Stimulated activated CD4-positive, alpha-beta T cell treated with anti-CD3 and anti-CD28 coated beads, Interleukin-4, amount 100 ng/mL, for 24 hours (primary cell): ENCODE measurements at places on chromosomes 13 and 19.

GRCh38 chr19:48737360-48737998, 2.9 kb downstream of the RASIP1 start:
- DNase-seq: no peak

- no peak for DNase-seq
Observed at GRCh38 chr13:113088691-113089020, 16.9 kb upstream of the F7 start.

GRCh38 chr19:16516381-16516780, 20.2 kb downstream of the C19orf44 start:
- DNase-seq: no peak

GRCh38 chr13:112696869-112697465, 7.1 kb downstream of the ATP11A start:
- no peak for DNase-seq

GRCh38 chr13:67806796-67807195, 576.7 kb upstream of the PCDH9 start:
- DNase-seq: no peak

- no peak for DNase-seq
Observed at GRCh38 chr13:26688286-26688685, 72.3 kb downstream of the GPR12 start.

GRCh38 chr13:95588721-95589120, 36.2 kb downstream of the CLDN10 start:
- DNase-seq: no peak

- no peak for DNase-seq
Observed at GRCh38 chr13:58190577-58190976, 559.0 kb downstream of the PCDH17 start.

DNA sequence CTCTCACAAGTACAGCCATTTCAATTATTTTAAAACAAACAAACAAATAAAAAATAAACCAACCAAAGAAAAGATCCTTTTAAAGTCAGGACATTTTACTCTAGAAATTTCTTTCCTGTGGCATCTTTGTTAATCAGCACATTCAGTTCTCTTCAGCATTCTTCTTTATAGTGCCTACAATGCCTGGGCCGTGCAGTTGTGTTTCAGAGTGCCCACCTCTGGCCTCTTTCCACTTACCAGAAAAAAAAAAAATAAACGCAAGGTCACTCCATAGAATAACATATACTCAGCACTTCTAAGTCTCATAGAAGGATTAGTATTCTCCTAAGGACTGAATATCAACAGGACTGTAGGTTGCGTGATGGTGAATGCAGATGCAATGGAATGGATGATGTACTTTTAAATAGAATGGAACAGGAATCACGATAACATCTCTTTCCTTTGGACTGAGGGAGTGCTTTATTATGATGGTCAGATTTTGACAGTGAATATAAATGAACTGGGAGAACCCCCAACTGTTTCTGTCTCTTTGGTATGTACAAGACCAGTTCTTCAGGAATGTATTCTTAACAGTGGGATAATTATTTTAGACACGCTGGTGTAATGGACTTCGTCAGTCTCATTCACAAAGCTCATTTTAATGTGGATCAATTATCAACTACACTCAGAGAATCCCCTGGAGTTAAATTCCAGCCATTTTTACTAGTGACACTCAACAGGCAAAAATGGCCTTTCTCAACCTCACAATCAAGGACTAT, 125.0 kb upstream of the NBEA start:
- no peak for DNase-seq

- DNase-seq: peak; percentile 8
Observed at GRCh38 chr13:105410602-105411001, 1124.9 kb downstream of the EFNB2 start.

GRCh38 chr19:48844472-48844871, 8.2 kb upstream of the HSD17B14 start:
- no peak for DNase-seq

DNA sequence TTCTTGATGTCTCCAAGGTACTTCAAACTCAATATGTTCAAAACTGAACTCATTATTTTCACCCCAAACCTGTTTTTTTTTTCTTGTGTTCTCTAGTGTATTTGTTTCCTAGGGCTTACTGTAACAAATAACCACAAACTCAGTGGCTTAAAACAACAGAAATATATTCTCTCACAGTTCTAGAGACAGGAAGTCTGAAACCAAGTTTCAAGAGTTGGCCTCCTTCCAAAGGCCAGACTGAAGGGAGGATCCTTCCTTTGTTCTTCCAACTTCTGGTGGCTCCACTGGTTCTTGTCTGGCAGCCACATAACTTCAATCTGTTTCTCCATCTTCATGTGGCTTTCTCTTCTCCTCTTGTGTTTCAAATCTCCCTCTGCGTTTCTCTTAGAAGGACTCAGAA, 62.0 kb upstream of the PDCD5 start:
- DNase-seq: no peak

DNA sequence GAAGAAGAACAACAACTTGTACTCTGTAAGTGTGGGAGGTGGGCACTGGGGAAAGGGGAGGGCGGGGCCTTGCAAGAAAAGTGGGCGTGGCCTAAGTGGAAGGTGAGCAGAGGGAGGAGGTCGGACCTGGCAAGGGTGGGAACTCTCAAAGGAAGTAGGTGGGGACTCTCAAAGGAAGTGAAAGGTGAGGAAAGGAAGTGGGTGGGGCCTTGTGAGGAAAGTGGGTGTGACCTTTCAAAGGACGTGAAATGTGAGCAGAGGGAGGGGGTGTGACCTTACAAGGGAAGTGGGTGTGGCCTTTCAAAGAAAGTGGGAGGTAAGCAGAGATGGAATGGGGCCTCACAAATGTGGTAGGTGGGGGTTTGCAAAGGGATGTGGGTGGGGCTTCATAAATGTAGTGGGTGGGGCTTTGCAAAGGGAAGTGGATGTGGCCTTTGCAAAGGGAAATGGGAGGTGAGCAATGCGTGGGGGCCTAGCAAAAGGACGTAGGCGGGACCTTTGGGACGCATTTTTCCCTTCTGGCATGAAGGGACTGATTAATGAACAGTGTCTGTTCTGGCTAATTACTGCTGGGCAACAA, 25.9 kb downstream of the ACSBG2 start:
- DNase-seq: peak; percentile 13

GRCh38 chr13:110387451-110388107, 80.5 kb downstream of the COL4A2 start:
- no peak for DNase-seq

DNA sequence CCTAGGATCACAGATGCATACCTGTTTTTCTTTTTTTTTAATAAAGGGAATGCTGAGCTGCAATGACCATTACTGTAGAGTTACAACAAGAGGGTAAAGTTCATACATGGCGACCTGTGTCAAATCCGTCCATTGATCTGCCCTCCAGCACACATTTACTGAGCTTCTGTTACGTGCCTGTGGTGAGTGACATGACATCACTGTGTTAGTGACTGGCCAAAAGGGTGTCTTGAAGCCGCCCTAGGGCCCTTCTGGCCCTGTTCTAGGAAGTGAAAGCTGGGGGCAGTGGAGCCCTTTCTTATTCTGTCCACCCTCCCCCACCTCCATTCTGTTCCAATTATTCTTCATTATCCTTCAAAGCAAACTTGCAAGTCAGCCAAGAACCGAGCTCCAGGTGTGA, 66.3 kb downstream of the ZIC5 start:
- no peak for DNase-seq

DNA sequence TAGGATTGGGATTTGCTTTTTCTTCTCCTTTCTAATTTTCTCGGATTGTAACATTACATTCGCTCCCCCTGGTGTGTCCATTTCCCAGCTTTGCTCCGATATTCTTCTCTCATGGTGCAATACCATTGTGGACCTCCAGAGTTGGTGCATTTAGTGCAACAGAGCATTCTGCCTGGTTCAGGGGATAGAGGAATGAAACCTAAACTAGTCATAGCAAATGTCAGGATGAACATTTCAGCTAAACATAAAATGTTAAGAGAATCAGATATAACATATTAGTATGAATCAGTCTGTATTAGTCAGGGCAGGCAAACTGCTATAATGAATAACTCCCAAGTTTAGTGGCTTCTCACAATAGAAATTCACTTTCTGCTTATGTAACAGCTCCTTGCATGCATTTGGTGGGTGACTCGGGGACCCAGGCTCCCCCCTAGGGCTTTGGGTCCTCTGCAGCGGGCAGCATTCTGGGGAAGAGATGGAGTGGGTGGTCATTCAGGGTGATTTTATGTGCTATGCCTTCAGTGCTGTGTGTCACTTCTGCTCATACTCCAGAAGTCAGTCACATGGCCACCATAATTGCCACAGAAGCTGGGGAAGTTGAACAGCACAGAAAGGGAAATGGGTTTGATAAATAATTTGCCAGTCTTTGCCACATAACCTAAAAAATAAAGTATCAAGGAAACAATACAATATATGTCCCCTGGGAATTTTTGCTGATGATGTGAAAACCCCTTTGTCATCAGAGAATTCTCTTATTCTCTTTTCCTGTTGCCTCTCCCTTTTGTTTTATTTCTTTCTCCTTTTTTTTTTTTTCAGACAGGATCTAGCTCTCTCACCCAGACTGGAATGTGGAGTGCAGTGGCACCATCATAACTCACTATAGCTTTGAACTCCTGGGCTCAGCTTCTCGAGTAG, 111.0 kb downstream of the HSPH1 start:
- no peak for DNase-seq

- no peak for DNase-seq
Observed at GRCh38 chr19:15433519-15434069, 14.8 kb upstream of the AKAP8L start.

- DNase-seq: no peak
Observed at GRCh38 chr13:102721800-102722231, 27.0 kb upstream of the METTL21C start.

DNA sequence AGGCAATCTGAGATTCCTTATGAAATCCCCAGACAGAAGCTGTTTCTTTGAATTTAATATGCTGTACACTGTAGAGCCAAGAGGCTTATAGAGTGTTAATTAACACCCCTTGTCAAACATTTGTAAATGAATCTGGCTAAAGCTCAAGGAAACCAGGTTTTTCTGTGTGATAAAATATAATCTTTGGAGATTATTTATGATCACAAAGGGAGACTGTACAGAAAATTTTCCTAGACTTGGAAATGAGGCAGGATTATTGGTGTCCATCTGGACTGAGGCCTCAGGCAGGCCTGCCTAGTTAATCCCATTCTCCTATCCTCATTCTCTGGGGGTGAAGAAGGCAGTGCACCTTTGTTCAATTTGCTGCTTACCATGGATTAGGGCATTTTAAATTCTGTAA, 17.8 kb downstream of the KL start:
- DNase-seq: no peak

DNA sequence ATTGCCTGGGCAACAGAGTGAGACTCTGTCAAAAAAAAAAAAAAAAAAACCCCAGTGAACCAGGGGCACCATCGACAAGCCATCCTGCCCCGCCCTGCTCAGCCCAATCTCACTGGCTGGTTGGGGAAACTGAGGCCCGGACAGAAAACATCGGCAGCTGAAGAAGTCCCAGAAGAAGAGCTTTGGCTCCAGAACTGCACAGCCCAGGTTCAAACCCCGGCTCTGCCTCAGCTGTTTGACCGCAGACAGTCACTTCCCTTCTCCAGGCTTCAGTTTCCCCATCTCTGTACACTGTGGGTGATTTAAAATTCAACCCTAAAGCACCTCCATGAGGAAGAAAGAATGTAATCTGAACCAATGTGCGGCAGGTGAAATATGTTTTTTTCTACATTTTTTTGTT, 9.4 kb upstream of the SEMA6B start:
- no peak for DNase-seq

GRCh38 chr19:13015361-13016223, 20.3 kb downstream of the NFIX start:
- no peak for DNase-seq

- DNase-seq: no peak
Observed at GRCh38 chr13:45316338-45316737, 24.6 kb downstream of the TPT1 start.

GRCh38 chr19:33089010-33089409, 8.0 kb downstream of the GPATCH1 start:
- DNase-seq: no peak

DNA sequence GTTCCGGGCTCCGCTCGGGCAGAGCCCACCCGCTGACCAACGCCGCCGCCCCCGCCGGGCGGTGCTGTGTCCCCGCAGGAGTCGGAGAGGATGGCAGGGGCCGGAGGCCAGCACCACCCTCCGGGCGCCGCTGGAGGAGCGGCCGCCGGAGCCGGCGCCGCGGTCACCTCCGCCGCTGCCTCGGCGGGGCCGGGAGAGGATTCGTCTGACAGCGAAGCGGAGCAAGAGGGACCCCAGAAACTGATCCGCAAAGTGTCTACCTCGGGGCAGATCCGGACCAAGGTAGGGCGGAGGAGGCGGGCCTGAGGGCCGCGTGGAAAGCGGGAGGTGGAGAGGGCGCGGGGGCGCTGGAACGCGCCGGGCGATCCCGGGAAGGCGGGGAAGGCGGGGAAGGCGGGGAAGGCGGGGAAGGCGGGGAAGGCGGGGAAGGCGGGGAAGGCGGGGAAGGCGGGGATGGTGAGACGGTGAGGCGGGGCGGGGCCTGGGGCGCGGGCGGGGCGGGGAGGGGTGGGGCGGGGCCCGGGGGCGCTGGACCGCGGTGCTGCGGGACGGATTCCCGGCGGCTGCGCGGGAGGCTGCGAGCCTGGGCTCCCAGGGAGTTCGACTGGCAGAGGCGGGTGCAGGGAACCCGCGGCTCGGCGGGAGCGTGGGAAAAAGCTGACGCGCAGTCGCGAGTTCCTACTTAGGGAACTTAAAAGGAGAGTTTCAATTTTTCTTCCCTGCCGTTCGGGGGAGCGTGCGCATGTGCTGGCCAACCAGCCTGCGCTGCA, 421 bp downstream of the DGKH start:
- DNase-seq: peak; percentile 65

- no peak for DNase-seq
Observed at GRCh38 chr13:98158172-98158899, 15.4 kb downstream of the FARP1 start.

- DNase-seq: no peak
Observed at GRCh38 chr19:2227415-2228156, 8.5 kb downstream of the PLEKHJ1 start.

DNA sequence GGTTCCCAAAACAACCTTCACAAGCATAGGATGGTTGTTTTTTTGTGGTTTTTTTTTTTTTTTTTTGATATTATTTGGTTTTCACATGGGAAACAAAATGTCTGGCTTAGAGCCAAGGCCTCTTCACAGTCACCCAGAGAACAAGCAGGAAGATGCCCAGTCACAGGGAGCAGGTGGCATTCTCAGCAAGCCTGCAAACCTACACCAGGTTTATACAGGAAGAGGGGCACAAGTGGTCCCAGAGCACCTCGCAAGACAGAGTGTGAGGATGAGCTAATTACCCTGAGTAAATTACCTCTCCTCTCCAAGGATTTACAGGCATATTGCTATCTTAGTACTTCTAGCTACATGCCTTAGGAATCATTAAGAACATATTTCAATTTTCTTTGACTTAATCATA, 1375.6 kb downstream of the EFNB2 start:
- no peak for DNase-seq

GRCh38 chr13:97028441-97029299, 34.4 kb upstream of the OXGR1 start:
- DNase-seq: peak; percentile 48

DNA sequence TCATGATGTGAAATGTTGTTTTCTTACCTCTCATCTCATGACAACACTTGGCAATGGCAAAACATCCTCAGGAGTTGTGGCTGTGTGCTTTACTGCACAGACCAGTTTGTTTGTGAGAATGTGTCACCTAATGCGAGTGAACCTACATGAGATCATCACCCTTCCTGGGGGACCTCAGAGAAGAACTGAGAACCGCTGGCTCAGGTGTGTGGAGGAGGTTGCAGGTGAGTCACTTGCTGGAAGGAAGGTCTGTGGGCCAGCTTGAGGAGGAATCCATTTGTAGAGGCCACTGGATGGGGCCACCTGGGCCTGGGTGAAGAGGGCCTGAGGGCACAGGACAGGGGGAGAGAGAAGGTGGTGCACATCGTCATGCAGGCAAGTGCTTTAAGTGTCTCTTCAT, 3.0 kb upstream of the CEACAM1 start:
- DNase-seq: no peak
